Bronchial epithelial cell (primary cell): ENCODE measurements at places on chromosomes 4 and X. TPM values are rescaled to one million over a fixed set of nuclear protein-coding genes. Genes with fewer than 3 reads are reported as not detected.

The CT47B1 gene
- total RNA-seq, result not detected in 2 replicates

The SPIN2A gene
- 0.13 TPM in 1 of 2 replicates, not detected in the other for total RNA-seq

The RHOH gene
- 0.13 and 0.53 TPM in 2 replicates for total RNA-seq

The TAB3 gene
- 9.3 and 10.8 TPM in 2 replicates for total RNA-seq

The NSUN7 gene
- 0.79 and 1.8 TPM in 2 replicates for total RNA-seq

The CYLC1 gene
- not detected in 2 replicates for total RNA-seq

The ADH4 gene
- total RNA-seq, result not detected in 2 replicates

The RUFY3 gene
- 43.2 and 59.8 TPM in 2 replicates for total RNA-seq

The ARX gene
- total RNA-seq, result not detected in 2 replicates

The SAGE1 gene
- not detected in 2 replicates for total RNA-seq

The FAM193A gene
- 6.6 and 7.6 TPM in 2 replicates for total RNA-seq

The RAB33A gene
- total RNA-seq, result 0.13 and 0.26 TPM in 2 replicates

The BANK1 gene
- 0.26 TPM in 2 replicates for total RNA-seq

The PLXNA3 gene
- 6.1 and 8.7 TPM in 2 replicates for total RNA-seq

The ASMT gene
- under 0.01 and 0.13 TPM in 2 replicates for total RNA-seq
